ENCODE measurements at places on chromosomes 3 and 15.

GRCh38 chr15:51137024-51137423, 42.3 kb upstream of the TNFAIP8L3 start:
- DNase-seq: no peak

DNA sequence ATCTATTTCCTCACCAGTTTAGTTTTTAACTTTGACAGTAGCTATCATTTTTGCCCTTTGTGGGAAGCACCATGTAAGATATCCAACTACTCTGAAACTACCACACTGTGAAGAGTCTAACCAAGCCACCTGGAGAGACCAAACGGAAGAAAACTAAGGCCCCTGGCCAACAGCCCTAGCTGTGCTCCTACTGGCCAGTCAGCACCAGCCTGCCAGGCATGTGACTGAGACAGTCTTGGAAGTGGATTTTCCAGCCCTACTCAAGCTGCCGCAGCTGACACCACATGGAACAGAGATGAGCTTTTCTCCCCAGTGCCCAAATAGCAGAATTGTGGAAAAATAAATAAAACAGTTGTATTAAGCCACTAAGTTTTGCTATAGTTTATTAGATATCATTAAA, 2.9 kb upstream of the TBC1D5 start:
- no peak for DNase-seq

DNA sequence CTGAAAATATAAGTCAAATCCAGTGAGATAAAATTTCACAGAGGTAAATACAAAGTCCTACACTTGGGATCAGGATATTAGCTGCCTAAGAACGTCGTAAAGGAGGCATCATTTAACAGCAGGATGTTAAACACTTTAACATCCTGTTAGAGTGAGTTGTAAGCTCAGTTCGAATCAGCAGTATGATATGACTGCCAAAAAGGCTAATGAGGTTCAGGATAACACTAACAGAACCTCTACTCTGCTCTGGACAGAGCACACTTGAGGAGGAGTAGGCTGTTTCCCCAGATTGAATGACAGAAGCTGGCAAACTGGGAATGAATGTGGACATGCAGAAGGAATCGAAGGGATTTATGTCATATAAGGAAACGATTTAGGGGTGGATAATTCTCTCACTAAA, 227.1 kb upstream of the CD96 start:
- DNase-seq: no peak

DNA sequence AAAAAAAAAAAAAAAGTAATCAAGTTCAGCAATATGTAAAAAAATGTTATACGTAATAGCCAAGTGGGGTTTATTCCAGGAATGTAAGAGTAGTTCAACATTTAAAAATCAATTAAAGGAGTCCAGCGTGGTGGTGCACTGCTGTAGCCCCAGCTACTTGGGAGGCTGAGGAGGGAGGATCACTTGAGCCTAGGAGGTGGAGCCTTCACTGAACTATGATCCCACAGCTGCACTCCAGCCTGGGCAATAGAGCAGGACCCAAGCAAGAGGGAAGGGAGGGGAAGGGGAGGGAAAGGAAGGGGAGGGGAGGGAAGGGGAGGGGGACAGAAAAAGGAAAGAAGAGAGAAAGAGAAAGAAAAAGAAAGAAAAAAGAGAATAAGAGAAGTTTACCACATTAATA, 10.7 kb upstream of the TOPBP1 start:
- DNase-seq: no peak

DNA sequence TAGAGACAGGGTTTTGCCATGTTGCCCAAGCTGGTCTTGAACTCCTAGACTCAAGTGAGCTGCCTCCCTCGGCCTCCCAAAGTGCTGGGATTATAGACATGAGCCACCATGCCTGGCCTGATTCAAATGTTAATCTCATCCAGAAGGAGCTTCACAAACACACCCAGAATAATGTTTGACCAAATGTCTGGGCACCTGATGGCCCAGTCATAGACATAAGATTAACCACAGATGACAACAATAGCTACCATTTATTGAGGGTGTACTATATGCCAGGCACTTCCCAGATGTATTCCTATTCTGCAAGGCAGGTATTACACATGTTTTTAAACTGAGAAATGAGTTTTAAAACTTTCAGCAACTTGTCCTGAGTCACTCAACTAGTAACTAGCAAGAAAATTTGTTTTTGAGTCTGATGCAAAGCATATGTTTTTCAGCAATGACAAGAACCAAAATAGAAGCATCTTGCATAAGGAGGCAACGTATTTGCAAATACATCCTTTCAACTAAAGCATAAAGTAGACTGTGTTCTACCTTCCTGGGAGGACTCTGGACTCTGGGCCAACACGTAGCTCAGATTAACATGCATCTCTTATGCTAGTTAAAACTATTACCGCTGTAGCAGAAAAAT, 8.1 kb upstream of the SPG21 start:
- no peak for DNase-seq

- DNase-seq: no peak
Observed at GRCh38 chr15:48031466-48031865, 89.3 kb upstream of the SLC24A5 start.

DNA sequence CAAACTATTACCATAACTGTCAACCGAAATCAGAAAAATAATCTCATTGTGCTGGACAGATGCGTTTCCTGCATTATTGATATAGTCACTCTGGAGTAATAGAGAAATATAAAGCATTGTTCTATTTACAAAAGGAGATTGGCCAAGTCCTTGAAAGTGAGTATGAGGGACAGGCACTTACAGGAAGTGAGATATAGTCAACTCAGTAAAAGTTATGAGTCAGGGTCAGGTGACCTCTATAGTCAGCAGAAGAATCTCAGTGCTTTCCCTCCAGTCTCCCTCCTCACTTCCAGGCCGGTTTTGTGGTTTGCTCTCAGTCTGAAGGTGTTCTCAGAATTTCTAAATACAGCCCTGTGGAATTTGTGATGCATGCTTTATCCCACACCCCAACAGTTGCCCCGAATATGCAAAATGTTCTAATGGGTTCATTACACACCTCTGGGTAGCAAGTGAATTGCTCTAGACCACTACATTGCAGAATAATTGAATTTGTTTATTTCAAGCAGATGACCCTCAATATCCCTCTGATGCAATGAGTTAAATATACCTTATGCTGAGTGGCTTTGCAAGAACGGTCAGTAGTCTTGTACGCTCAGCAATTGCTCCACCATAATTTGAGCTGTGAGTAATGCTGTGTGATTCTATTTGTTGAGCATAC, 787.7 kb downstream of the MCTP2 start:
- no peak for DNase-seq

DNA sequence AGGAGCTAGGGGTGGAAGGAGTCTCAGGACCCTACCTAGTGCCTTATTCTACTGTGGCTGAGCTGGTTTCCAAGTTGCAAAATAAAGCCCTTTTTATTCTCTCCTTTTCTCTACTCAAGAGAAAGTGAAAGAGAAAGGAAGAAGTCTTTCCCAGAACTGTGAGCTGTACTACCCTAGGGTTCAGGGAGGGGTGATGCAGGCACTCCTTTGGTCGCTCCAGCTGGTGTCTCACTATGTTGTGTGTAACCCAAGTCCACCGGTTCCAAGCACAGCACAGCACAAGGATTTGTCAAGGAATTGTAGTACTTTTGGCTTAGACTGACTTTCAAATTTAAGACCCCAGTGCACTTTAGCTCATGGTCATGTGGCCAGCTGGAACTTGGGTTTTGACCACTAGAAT, 1721.7 kb downstream of the OTOL1 start:
- DNase-seq: no peak

DNA sequence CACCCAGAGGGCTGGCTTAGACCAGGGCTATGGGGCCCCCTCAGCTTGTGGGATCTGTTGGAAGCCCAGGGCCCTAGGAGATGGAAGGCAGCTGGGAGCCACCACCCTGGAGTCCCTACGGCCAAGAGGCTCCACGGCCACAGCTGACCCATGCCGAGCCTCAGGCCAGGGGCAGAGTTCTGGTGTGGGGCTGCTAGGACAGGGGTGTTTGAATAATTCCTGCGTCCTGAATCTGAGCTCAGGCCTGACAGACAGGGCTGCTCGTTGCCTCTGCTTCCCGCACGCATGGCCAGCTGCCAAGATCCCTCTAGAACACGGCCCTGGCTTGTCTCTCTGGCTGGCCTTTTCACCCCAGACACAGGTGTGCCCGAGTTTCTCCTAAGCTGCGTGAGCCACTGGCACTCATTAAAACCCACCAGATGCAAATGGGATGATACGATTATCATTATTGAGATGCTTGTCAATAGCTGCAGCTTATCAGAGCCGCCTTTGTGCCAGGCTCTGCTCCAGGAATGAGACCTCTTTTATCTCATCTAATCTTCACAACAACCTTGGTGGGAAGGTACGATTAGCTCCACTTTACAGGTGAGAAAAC, 70.2 kb downstream of the EFCAB12 start:
- no peak for DNase-seq

DNA sequence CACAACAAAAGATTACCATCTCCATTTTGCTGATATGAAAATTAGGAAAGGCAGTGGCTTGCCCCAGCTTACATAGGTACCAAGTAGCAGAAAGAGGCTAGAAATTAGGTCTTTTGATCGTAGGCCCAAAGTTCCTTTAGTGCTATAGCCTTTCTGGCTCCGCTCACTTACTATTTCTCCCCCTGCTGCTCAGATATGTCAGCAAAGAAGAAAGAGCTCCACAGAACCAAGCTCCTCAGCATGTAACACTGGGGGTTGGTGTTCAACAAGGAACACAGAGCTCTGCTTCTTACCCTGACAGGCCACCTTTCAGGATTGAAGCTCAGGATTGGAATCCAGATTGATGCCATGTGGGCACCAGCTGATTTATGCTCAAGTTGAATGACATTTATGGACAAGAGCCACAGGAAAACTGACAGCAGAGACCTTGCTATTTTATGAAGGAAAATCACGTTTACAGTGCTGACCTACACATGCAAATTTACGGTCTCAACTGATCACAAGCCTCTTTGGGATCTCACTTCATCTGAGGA, 6.1 kb upstream of the IL12A start:
- DNase-seq: no peak

DNA sequence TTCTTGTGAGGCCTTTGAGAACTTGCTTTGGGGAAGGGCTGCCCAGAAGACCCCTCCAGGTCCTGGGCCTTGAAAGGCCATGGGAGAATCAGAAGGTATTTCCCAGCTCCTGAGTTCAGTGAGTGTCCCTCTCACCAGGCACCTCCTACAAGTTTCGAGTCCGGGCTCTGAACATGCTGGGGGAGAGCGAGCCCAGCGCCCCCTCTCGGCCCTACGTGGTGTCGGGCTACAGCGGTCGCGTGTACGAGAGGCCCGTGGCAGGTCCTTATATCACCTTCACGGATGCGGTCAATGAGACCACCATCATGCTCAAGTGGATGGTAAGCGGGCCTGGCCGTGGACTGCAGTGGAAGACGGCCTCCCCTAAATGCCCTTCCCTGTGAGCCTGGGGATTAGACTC, 68.3 kb downstream of the BOC start:
- DNase-seq: no peak

DNA sequence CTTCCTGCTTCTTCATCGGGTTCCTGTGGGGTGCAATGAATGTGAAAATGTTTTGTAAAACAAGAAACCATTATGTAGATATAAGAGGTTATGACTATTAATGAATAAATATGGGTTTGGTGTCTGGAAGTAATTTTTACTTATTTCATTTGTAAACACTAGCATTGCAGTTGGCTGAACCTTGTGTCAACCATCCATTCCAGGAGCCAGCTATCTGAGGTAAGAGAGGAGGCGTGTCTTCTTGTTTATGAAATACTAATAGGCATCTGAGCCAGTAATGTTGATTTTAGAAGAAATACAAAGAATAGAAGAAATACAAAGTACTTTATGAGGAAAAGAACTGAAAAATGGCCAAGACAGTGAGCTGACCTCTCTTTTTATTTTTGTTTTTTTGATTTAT, 187.5 kb downstream of the LPP start:
- no peak for DNase-seq

DNA sequence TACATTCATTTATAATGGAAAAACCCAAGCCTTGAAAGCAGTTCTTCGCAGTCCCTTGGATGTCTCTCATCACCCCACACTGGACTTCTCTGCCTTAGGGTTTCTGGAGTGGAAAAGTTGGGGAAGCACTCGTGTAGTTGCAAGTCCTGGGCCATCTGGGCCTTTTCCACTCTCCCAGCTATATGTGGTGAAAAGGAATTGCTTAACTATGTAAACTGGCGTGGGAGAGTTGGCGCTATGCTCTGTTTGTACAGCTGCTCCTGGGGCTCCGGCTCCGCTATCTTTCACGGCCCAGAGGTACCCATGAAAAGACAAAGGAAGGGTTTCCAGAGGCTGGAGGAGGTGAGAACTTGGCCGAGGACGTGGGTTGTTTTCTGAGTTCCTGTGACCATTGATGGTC, 81.1 kb upstream of the MYZAP start:
- no peak for DNase-seq

DNA sequence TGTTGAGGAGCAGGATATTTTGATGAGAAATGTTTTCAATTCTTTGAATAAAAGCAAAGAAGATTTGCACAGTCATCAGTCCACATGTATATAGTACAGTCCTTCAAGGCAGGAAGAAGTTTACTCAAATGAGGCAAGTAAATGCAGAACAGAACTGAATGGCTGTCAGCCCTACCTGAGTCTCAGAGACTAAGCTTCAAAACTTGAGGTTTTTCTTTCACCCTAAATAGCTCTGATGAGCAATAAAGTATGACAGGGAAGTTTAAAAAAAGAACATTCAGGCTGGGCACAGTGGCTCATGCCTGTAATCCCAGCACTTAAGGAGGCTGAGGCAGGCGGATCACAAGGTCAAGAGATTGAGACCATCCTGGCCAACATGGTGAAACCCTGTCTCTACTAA, 232.5 kb downstream of the SUCLG2 start:
- no peak for DNase-seq

DNA sequence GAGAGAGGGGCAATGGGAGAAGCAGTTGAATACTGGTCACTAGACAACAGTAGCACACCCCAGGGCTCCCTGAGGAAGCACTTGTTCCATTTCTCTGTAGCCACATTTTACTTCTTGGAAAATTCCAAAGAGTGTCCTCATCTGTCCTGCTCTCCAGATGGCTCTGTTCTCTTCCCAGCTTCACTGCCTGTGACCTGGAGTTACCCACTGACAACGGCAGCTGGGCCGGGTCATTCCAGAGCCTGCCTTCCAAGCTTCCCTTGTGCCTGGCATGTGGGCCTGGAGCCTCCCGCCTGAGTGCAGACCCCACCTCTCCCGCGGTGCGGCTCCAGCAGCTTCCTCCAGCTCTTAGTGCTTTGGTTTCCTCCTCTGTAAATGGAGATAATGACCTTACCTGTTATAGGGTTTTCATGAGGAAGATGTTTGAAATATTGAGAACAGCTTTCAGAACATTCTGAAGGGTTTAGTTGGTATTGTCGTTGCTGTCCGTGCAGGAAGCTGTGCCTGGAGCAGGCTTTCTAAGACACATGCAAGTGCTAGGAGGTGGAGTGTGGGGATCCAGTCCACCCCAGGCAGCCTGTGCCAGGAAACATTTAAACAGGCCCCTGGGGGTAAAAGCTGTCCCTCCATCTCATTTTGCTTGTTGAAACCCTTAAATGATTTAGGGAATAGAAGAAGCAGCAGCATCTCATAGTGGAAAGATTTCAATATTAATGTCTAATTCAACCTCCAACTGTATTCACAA, 24.8 kb downstream of the EFCC1 start:
- DNase-seq: no peak

DNA sequence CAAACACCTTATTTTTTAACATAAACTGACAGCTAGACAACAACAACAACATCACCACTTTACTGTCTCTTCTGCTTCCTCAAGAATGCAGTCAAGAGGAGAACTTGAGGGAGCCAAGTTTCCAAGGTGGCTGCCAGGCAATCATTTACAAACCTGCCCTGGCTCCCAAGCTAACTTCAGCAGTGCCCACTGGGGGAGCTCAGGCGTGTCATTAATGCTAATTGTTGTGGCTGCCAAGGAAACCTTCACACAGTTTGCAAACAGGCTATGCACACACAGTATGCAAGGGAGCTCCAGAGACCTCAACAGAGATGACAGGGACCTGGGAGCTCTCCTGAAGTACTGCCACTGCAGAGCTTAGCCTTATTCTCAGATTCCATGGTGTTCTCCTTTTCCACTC, 2.1 kb downstream of the DZIP1L start:
- DNase-seq: no peak

Data from T-helper 22 cell (primary cell).